Heart right ventricle (tissue), 16 donors: ENCODE measurements at places on chromosomes 16 and 17.

DNA sequence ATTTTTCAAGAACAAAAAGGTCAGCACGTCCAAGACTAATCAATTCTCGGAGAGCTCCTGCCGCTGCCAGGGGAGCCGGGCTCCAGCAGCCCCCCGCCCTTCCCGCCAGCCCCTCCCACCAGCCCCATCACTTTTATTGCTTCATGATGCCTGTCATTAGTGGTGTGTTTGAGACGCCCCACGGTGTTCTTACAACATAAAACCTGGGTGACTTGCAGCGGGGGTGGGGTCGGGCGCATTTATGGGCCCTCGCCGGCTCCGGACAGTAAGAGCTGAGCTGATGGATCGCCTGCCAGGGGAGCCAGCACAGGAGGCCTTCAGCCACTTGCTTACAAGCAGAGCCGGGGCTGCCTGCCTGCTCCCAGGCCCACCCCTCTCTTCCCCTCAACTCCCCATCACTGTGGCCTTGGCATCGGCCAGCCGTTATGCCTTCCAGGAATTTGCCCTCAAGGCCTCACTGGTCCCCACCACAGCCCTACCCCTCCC is 82.9 kb upstream of the CBX4 start:
- no peak for DNase-seq

DNA sequence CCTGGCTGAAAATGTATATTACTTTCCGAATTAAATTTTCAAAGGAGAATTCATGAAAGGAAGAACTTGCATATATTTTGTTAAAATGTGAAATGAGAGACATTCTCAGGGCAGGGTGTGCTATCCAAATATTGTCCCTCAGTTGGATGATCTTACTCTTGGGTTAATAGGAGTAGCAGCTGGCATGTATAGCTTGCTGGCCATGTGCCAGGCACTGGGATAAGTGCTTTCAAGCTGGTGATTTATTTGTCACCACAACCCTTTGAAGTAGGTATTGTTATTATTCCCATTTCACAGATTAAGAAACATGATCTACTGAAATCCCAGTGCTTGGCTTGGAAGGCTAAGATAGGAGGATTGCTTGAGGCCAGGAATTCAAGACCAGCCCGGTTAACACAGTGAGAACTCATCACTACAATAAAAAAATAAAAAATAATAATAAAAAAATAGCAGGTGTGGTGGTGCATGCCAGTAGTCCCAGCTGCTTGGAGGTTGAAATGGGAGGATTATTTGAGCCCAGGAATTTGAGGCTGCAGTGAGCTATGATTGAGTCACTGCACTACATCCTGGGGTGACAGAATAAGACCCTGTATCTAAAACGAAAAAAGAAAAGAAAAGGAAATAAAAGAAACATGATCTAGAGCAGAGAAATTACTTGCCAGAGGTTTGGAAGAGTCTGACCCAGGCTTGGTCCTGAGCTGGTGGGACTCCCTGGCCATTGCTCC is 11.6 kb upstream of the MPHOSPH6 start:
- no peak for DNase-seq

DNA sequence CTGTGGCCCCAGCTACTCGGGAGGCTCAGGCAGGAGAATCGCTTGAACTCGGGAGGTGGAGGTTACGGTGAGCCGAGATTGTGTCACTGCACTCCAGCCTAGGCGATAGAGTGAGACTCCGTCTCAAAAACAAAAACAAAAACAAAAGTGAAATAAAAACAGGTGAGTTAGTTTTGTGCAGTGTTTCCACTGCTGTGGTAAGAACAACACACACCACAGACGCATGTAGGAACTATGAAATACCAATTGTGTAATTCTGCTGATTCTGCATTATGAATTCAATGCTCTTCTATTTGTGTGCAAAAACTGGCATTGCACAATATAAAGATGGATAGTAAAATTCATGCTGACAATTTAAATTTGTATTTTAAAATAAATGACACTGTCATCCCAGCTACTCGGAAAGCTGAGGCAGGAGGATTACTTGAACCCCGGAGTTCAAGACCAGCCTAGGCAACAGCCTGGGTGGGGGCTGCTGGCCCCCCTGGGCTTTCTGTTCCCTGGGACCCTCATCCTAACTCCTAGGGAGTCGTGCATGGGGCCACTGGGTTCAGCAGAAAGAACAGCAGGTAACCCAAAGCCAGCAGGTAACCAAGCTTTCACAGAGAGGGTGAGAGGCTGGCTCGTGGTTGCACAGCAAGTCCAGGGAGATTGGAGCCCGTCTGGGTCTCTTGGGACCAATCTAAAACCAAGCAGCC is 10.6 kb upstream of the RHBDF2 start:
- no peak for DNase-seq

DNA sequence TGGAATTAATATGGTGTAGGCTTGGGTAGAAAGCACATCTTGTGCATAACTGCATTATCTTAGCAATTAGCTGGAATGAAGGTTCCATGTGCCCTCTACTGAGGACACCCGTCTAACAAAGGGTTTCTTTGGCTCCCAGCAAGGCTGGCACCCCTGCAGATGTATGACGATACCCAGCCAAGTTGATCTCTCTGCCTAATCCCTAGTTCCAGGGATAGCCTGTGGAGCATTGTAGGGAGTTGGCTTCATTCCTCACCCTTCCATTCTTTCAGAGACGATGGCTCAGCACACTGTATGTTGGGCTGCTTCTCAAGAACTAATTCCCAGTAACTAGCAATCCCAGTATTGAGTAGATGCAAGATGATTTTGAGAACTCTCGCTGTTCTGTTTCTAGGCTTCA is 182.5 kb downstream of the SNX29 start:
- DNase-seq, result no peak

DNA sequence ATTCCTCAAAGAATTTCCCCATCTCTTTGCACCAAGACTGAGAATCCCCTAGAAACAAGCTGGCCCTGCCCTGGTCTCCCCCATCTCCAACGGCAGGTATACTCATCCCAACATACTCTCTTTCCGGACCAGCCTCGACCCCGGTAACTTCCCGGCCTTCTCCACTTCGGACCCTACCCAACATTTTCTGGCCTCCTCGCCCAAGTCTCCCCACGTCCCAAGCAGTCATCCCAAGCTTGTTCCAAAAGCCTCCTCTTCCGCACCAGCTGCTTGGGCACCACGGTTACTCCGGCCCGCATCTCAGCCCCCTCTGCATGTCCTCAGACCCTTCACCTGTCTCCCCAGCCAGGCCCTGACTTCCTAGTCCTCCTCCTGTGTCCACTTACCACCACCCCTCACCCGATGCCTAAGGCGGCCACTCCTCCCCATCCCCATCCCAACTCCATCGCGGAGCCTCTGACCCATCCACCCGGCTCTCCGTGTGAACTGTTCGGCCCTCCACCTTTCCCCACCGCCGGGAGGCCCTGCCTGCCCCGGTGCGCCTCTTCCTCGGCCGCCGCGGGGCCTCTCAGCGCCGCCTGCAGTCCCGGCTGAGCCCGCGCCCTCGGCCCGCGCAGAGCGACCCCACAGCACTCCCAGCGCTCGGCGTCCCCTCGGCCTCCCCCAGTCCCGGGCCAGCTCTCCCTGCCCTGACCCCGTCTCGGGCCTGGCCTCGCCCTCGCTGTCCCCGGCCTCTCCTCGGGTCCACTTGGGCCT is 994 bp downstream of the PITPNA start:
- no peak for DNase-seq

GRCh38 chr16:55369151-55369550 is 45.1 kb downstream of the IRX6 start:
- DNase-seq, result no peak

GRCh38 chr16:50774960-50775359 is 33.1 kb downstream of the CYLD start:
- no peak for DNase-seq

DNA sequence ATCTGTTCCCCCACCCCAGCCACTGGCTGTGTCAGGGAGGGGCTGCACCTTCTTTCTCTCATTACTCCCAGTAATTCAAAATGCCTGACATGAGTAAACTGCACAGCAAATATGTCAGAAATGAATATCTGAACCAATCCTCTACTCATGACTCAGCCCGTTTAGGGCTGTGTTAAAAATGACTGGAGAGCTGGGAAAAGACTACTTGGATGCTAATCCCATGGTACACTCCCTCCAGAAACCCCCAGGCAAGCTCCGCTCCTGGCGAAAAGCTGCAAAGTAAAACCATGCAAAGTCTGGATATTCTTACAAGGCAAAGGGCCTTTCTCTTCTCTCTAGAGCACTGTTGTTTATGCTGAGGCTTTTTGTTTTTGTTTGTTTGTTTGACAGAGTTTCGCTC is 448.1 kb upstream of the DYNLRB2 start:
- no peak for DNase-seq

DNA sequence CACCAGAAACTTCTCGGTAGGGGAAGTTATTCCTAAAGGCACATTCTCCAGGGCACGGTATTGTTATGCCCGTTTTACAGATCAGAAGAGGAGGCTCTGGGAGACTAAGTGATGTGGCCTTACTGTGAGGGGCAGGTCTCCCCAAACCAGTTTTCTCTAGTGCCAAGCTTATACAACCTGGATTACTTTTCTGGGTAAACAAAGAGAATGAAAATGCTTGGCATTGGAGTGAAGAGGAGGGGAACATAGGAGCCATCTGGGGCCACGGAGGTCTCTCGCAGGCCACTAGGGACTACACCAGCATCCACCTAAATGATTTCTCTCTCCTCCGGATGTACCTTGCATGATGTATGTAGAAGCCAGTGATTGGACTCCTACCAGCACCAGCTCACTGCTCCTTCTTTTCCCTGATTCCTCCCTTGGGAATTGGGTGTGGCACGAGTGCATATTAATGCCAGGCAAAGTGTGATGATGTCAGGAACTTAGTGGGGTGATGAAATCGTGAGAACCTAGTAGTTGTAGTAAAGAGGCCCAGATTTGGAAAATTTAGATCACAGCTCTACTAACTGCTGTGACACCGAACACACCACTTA is 674 bp downstream of the TOM1L1 start:
- DNase-seq, result no peak

- peak; percentile 45 for DNase-seq
Observed at GRCh38 chr17:72338847-72339790, 218.3 kb downstream of the SOX9 start.

DNA sequence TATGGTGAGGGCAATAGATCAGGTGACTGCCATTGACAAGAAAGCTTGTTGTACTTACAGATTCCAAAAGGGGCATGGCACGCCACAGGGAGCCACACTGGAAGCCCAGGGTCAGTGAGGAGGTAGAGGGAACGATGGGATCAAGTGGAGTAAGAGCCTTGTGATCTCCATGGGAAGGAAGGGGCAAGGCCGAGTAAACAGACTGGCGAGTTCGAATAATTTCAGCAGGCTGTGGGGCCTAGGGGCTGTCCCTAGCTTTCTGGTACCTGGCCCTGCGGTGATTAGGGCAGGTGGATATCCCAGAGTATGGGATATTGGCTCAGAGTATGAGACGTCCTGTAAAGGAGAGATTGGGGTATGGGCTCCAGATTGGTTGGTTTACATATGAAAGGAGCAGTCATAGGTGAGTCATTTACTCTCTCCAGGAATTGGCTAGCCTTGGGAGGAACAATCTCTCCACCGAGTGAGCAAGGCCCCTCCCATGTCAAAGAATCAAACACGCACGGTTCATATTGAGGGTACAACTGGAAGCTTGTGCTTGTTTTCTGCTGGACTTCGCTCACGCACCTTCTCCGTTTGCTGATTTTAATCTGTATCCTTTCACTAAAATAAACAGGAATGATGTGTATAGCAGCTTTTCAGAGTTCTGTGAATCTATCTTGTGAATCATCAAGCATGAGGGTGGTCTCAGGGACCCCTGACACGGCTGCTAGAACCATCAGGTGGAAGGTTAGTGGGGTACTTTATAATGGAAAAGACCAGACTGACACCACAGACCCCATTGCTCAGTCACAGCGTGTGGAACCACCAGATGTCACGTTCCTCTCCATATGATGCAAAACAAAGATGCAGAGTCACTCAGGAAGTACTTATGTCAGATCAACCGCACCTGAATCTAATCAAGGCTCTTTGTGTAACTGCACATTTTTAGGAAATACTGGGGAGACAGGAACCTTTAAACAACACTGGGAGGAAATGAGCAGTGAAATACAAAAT is 27.9 kb downstream of the GABARAPL2 start:
- DNase-seq, result no peak

GRCh38 chr16:2089706-2090480 is 42.1 kb downstream of the TSC2 start:
- no peak for DNase-seq

DNA sequence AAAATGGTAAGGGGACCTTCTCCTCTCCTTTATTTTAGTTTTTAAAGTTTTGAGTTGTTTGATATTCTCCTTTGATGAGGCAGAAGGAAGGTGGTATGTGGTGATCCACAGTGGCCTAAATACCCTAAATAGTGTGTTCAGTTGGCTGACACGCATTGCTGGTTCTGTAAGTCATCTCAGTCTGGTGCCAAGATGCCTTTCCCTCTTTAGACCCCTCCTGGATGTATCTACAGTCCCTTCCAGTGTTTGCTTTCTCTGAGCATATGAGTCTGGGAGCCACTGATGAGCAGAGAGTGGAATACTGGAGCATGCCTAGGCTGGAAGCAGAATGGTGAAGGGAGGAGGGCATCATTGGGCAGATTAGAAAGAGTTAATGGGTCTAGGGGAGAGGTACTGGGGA is 64.5 kb downstream of the NEUROD2 start:
- DNase-seq, result no peak

DNA sequence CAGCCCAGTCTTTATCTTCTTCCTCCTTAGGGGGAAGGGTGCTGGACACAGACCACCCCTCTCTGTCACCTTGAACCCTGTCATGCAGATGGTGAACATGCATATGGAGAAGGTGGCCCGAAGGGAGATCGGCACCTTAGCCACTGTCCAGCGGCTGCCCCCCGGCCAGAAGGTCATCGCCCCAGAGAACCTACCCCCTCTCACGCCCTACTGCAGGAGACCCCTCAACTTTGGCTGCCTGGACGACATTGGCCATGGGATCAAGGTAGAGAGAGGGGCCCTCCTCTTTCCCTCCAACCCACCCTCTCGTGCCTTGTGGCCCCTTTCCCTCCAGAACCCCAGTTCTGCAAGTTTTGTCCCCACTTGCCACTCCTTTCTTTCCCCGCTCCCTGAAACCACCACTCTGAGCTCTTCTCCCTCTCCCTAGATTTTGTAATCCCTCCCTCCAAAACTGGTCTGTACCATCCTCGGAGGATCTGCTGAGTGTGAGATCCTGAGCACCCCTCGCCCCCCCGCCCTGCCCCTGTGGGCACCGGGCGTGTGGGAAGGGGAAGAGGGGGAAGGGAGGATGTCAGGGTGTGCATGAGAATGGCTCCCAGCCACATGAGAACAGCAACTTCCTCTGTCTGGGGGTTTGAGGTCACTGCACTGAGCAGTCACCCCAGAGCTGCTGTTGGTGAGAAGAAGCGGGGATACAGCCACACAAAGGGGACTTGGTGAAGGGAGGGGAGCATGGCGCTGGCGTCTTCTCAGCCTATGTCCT is 7.3 kb downstream of the ABI3 start:
- peak; percentile 53 for DNase-seq
